ENCODE measurements at places on chromosomes 11 and 22.
A peak's percentile ranks its signal among the peaks of the same experiment; 100 is the strongest.

DNA sequence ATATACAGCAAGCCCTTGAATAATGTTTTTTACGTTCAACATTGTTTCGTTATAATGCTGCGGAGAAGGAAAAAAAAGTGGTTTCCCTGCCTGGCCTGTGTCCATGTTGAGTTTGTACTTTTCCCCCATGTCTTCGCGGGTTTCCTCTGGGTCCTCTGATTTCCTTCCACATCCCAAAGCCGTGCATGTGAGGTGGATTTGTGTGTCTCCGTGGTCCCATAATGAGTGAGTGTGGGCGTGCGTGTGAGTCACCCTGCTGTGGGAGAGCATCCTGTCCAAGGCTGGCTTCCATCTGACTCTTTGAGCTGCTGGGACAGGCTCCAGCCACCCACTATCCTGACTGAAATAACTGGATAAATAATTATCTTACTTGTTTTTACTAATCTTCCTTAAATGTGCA, 29.6 kb upstream of the SNX19 start:
- DNase-seq, result peak; percentile 56

- peak; percentile 66 for DNase-seq
These were observed 18.9 kb upstream of the SUSD2 start for GRCh38 chr22:24162436-24162835.

- DNase-seq, result peak; percentile 59
These were observed 4.2 kb upstream of the SERPINH1 start for GRCh38 chr11:75557666-75558494.

- DNase-seq, result peak; percentile 47
These were observed 1.1 kb upstream of the ADM start for GRCh38 chr11:10303558-10304363.

- DNase-seq, result no peak
These were observed 137.4 kb downstream of the EHF start for GRCh38 chr11:34758262-34758661.

DNA sequence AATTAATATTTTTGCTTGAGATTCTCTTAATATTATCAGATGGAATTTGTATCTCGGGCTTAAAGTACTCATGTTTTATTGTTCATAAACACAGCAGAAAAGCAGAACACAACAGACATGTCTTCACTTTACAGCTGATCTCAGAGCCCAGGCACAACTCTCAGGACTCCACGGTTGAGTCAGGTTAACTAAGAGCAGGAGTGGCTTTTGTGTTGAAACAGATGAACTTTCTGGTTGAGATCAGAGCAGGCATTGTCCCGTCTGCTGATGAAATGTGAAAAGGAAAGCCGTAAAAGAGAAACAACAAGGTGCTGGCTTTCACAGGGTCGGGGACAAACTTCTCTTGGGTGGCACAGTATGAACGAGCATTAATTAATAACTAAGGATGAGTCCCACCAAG, 49.0 kb downstream of the JHY start:
- no peak for DNase-seq

GRCh38 chr22:20653795-20654342, 120.0 kb upstream of the SERPIND1 start:
- no peak for DNase-seq

DNA sequence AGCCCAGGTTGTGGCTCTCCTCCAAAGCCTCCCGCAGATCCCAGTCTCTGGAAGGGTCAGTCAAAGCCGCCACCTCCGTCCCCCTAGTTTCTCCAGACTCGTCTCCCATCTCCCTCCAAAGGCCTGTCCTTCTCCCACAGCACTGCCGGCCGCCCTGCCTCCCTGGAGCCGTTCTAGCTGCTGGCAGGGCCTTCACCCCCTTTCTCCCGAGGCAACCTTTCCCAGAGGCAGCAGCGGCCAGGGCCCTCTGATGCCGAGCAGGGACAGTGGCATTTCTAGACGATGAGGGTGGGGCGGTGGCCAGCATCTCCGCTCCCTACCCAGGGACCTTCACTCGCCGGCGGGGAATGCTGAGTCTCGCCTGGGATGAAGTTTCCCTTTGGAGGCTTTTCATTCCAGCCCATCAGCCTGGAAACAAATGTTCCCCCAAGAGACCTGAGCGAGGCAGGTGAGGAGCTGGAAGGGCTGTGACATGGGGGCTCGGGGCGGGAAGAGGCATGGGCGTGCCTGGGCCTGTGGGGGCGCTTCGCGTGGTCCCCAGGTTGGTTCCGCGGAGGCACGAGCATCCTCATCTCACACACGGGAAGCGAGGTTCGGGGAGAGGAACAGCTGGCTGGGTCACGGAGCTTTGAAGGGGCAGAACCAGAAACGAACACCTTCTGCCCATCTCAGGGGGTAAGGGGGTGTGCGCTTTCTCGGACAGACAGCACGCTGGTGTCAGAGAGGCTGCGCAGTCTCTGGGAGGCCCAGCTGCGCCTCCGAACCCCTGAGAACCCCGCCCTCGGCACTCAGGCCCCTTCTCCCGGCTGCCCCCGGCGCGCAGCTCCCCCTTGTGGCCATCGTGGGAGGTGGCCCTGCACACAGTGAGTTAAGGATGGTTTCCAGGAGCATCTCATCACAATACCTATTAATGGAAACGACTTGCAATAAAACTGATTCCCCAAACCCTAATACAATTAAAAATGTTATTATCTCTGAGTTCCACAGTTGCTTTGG, 18.1 kb upstream of the KLHL35 start:
- DNase-seq, result no peak

- no peak for DNase-seq
These were observed 21.3 kb upstream of the PANX1 start for GRCh38 chr11:94107363-94107762.

DNA sequence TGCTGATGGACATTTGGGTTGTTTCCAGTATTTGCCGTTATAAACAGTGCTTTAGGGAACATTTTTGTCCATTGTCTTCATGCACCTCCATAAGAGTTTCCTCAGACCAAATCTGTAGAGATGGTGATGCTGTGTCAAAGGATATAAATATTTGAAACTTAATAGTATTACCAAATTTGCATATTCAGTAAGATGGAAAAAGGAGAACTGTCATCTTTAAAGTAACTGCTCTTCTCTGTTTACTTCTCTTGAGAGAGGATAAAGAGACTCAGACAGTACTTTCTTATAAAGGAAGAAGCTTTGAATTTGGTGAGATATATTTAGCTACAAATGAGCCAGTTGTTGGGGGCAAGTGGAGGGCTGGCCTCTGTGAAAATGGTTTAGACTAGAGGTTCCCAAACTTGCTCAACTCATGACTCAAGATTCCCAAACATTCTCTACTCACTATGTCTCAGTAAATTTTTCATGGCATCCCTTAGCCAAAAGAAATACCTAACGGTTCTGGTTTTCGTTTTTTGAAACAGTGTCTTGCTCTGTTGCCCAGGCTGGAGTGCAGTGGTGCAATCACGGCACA, 26.2 kb downstream of the SHISA8 start:
- no peak for DNase-seq

GRCh38 chr11:12214751-12215150, 104.4 kb downstream of the MICAL2 start:
- DNase-seq, result no peak

DNA sequence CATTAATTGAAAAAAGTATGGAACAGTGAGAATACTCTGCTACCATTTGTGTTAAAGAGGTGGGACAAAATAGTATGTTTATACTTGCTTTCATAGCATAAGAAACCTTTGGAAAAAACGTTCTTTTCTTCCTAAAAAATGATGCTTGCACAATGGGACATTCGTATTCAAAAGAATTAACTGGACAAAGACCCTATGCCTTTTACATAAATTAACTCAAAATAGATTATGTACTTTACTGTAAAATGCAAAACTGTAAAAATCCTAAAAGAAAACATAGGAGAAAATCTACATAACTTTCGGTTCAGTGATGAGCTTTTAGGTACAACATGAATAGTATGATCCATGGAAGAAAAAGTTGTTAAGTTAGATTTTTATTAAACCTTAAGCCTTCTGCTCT, 166.2 kb downstream of the NELL1 start:
- no peak for DNase-seq

- no peak for DNase-seq
These were observed 402.1 kb downstream of the CNTN5 start for GRCh38 chr11:99422581-99423427.

DNA sequence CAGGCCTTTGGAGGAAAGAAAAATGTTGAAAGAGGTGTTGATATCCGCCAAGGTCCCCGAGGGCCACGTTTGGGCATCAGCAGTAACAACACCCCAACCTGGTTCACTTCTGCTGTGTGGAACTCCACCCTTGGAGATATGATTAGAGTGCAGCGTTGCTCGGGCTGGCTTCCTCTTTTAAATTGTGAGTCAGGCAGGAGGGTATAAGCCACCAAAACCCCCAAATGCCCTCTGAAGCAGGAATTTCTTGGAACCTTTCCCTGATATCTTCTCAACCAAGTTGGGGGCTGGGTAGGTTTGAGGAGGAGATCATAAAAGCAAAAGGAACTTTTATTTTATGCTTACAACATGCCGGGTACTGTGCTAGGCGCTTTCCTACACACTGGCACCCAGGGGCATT, 6.4 kb upstream of the C11orf96 start:
- no peak for DNase-seq

DNA sequence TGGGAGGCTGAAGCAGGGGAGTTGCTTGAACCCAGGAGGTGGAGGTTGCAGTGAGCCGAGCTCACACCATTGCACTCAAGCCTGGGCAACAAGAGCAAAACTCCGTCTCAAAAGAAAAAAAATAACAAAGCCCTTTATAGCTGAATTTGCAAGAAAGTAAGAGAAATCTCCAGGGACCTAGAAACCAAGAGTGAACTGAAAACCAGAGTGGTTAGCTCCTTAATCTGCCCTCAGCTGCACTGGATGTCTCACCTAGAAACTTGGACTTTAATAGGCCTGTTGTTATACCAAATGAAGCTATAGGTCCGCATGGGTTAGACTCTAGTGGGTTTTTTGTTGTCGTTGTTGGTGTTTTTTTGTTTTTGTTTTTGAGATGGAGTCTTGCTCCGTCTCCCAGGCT, 4.1 kb downstream of the NEU3 start:
- no peak for DNase-seq
